ENCODE measurements at places on chromosomes 5 and 9. TPM values are rescaled to one million over a fixed set of nuclear protein-coding genes. Genes with fewer than 3 reads are reported as not detected.

DNA sequence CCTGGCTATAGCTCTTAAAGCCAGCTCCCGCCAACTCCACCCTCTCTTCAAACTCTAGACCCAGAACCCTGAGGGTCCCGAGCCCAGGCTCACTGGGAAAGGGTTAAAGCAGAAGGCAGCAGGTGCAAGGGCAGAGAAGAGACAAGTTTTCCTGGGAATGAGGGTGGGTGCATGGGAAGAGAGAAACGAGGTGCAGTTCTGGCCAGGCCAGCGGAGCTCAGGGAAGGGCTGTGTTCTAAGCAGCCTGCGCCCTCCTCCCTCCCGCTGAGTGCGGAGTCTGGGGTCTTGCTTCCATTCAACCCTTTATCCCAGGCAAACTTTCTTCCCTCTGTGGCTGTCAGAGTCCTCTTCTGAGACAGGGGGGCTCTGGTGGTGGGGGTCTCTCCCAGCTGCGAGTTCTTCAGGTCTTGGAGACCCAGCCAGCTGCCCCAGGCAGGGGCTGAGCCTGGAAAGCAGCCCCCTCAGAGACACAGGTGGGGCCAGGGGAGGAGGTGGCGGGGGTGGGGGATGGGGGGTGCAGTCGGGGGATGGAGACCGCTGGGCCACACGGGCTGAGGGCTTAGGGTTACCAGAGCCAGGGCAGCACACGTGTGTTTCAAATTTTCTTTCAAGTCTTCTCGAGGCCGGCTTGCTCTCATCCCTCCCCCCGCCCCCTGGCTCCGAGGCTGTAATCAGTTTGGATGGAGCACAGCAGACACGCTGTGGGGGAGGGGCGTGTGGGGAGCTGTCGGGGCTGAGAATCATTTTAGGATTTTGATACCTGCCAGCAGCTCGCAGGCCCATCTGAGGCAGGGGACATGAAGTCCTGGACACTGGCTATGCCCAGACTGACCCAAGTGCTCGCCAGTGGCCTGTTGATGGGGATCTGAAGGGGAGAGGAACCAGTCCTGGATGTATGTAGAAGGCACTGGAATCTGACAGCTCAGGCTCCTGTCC, 169.6 kb upstream of the SMIM23 start:
- no peak for DNase-seq
- no peaks in the 10 kb centered on the region for H3K36me3 ChIP-seq
- no peak overlapping the region for H3K27ac ChIP-seq
- no peak overlapping the region for H3K4me3 ChIP-seq
- no peaks in the 10 kb centered on the region for H3K27me3 ChIP-seq

GRCh38 chr5:107618242-107618641, 52.5 kb downstream of the EFNA5 start:
- no peak for DNase-seq
- H3K36me3 ChIP-seq, result no peaks in the 10 kb centered on the region
- H3K4me3 ChIP-seq, result no peak overlapping the region
- H3K27me3 ChIP-seq, result no peaks in the 10 kb centered on the region
- no peaks in the 10 kb centered on the region for H3K4me1 ChIP-seq

DNA sequence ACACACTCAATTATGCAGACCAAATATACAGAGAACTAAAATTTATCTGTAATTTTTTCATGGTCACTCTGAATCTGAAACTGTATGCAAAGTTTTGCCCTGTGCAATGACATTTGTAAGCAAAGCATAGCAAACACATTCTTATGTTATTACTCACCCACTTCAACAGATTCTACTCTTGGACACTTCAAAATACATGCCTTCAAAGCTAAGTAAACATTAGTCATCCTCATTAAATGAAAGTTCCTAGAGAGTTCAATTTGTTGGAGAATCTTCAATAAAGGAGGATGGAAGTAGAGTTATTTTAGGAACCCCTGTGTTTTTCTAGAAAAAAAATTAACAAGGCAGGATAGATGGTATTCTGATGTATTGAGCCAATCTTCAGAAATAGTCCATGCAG, 639.7 kb upstream of the C9orf72 start:
- no peaks in the 10 kb centered on the region for H3K27me3 ChIP-seq
- DNase-seq, result no peak
- H3K4me1 ChIP-seq, result no peaks in the 10 kb centered on the region
- H3K27ac ChIP-seq, result no peak overlapping the region
- no peak overlapping the region for H3K4me3 ChIP-seq

- H3K27me3 ChIP-seq, result no peaks in the 10 kb centered on the region
- no peak for DNase-seq
- H3K4me1 ChIP-seq, result no peaks in the 10 kb centered on the region
These were observed 47.5 kb upstream of the ADRB2 start for GRCh38 chr5:148778882-148779281.

- no peak overlapping the region for H3K4me3 ChIP-seq
- H3K4me1 ChIP-seq, result no peaks in the 10 kb centered on the region
- H3K27ac ChIP-seq, result no peak overlapping the region
- no peaks in the 10 kb centered on the region for H3K36me3 ChIP-seq
- DNase-seq, result no peak
- H3K27me3 ChIP-seq, result no peaks in the 10 kb centered on the region
These were observed 222.2 kb downstream of the TMEM167A start for GRCh38 chr5:82854956-82855355.

- no peaks in the 10 kb centered on the region for H3K36me3 ChIP-seq
- no peaks in the 10 kb centered on the region for H3K27me3 ChIP-seq
- no peak overlapping the region for H3K27ac ChIP-seq
- H3K4me1 ChIP-seq, result peaks cover 8% of the 10 kb centered on the region
These were observed 40.5 kb upstream of the SH3PXD2B start for GRCh38 chr5:172494630-172495505.

- H3K36me3 ChIP-seq, result no peaks in the 10 kb centered on the region
- DNase-seq, result no peak
- no peak overlapping the region for H3K4me3 ChIP-seq
- no peaks in the 10 kb centered on the region for H3K4me1 ChIP-seq
These were observed 436 bp upstream of the EMB start for GRCh38 chr5:50441493-50441955.

DNA sequence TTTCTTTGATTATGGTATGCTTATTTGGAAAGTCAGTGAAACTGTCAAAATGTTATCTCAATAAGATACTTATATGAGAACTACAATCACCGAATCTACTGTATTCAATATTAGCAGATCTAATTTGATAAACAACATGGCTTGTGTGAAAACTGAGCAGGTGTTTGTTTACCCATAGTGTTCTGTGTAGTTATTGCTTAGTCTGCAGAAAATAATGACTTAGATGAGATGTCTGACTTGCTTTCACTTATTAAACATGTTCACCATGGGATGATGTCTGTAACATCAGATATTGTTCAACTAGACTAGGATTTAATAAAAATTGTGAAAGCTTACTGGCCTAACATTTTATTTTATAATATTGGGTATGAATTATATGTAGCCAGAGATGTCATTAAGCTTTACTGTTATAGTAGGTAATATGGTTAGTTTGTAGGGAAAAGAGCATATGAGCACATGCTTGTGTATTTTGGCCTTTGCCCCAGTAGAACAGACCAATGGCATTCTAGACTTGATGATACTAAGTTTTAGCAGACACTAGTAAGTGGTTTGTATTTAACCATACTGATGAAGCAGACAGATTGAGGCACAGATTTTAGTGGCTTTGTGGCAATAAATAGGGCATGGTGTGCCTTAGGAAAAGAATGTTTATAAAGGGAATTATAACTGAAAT, 16.4 kb downstream of the SUB1 start:
- H3K36me3 ChIP-seq, result no peaks in the 10 kb centered on the region
- no peak overlapping the region for H3K27ac ChIP-seq
- H3K4me3 ChIP-seq, result no peak overlapping the region
- peaks cover 1% of the 10 kb centered on the region for H3K4me1 ChIP-seq
- no peak for DNase-seq
- no peaks in the 10 kb centered on the region for H3K27me3 ChIP-seq

DNA sequence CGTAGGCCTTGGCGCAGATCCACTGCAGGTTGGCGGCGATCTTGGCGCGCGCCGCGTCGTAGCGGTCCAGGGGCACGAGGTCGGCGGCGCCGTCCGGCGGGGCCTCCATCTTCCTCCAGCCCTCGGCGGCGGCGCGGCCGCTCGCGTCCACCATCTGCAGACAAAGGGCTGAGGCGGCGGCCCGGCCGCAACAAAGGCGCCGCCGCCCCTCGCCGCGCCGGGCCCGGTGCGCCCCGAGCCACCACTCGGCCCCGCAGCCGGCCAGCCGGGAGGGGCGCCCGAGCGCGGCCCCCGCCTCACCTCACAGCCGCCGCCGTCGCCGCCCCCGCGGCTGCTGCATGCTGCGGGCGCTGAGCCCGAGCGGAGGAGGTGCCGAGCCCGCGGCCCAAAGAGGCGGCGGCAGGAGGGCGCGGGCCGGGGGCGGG, 328 bp downstream of the CAMSAP1 start:
- H3K4me3 ChIP-seq, result peak overlapping the region; percentile 67
- H3K27ac ChIP-seq, result no peak overlapping the region
- peaks cover 18% of the 10 kb centered on the region for H3K4me1 ChIP-seq

DNA sequence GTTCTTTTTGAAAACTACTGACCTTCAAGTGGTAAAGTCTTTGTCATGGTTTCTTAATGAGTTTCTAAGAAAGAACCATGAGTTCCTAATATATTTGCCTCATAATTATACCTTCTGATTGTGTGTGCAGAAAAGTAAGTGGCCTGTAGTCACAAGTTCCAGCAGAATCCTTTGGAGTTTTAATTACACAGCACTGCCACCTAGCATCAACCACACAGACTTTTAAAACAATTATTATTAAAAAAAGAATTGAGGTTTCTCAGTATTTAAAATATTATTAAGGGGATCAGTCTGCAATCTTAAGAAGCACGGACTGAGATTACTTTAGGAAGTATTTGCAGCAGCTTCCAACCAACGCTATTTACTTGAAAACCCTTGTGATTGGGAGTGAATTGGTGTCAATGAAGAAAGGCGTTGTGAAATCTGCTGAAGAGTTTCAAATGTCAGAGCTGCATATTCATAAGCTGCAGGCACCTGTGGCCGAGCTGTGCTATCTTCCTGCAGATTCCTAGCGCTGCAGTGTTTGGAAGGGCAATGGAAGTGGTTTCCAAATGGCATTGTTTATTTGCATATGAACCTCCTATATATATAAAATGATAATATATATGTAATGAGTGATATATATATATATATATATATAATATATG, 1074.2 kb upstream of the WWC1 start:
- no peaks in the 10 kb centered on the region for H3K36me3 ChIP-seq
- no peak overlapping the region for H3K4me3 ChIP-seq
- no peak overlapping the region for H3K27ac ChIP-seq
- DNase-seq, result no peak

The IL17B gene
- total RNA-seq, result not detected

The PCDHA2 gene
- total RNA-seq, result 1.3 TPM

The TMEM252 gene
- total RNA-seq, result not detected

The EQTN gene
- 0.92 TPM for total RNA-seq

The ANXA2R gene
- total RNA-seq, result 1.5 TPM

The IFNB1 gene
- not detected for total RNA-seq

The OBP2B gene
- total RNA-seq, result not detected

The FBXL17 gene
- total RNA-seq, result 15.9 TPM

The CENPP gene
- total RNA-seq, result 5.8 TPM

The SLC1A1 gene
- 1.6 TPM for total RNA-seq

The JAKMIP2 gene
- 0.24 TPM for total RNA-seq

The BNC2 gene
- 201 TPM for total RNA-seq

All from ovary (tissue), 10 donors.